ENCODE measurements at places on chromosomes 2 and 18.

DNA sequence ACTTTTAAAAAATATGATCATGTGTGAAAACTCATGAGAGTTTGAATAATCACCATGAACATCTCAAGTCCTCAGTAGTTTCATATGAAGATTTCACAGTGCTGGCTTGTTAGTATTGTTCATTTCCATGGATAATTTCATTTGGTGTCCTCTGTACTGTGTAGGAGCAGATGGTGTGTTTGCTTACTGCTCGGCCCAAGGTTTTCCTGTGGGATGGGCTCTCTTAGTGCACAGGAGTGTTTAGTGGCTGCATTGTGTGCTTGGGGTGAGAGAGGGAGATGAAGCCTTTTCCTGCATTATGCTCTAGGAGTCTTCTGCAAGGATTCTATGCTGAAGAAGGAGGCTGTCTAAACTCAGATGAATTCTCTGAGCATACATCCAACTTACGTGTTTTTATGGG is 270.6 kb downstream of the SOCS6 start:
- DNase-seq: no peak

DNA sequence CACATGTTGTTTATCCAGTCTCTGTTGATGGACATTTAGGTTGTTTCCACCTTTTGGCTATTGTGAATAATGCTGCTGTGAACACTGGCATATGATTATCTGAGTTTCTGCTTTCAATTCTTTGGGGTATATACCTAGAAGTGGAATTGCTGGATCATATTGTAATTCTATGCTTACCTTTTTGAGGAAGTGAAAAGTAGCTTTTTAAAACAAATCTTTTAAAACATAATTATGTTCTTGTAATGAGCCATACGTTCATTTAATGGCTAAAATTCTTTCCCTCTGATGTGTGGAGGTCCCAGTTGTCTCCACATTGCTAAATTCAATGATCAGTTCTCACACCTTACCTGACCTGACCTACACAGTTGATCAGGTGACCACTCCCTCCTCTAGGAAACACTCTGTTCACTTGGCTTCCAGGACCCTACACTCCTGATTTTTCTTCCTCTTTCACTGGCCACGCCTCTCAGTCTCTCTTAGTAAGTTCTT is 27.8 kb upstream of the SERTAD2 start:
- DNase-seq: no peak

- no peak for DNase-seq
Observed at GRCh38 chr2:238569507-238570195, 142.9 kb downstream of the ASB1 start.

DNA sequence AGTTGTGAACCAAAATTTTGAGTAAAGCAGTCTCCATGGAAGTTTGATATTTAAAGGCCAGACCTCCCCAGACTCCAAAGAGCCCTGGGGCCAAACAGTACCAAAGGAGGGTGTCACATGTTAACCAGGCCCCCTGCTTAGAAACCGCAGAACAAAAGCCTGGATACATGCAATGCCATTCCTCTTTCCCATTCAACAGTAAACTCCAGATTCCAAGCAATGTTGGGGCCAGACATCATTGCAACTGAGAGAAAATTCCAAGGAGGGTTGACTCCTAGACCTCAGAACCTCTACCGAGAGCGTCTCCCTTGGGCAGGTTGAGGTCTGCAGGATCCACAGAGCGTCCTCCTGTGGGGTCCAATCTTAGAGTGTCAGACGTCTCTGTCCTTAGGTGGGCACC is 404.4 kb upstream of the SYT4 start:
- DNase-seq: no peak

GRCh38 chr18:261398-262073 is 6.3 kb downstream of the THOC1 start:
- no peak for DNase-seq

DNA sequence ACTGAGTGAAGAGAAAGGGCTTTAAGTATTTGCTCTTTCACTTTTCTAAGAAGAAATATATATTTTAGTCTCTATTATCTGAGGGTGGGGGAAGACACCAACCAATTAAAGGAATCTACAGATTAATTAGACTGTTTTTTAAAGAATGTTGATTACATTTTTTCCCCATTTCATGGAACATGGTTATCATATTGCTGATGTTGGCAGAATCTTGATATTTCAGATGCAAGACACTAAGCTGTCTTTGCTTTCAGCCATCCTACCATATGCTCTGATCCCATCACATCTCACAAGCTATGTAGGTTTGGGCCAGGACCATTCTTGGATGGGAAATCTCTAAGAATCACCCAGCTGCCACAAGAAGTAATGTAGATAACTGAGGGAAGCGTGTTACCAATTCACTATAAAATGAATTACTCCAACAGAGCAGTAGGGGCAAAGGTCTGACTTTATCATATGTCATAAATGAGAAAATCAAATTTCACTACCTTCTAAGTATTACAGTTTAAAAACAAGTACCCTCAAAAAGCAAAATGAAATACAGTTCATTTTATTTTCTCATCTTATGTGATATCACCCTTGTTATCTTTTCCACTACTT is 6.7 kb upstream of the TBR1 start:
- DNase-seq: no peak

GRCh38 chr2:124426122-124426521 is 401.0 kb downstream of the CNTNAP5 start:
- DNase-seq: no peak

GRCh38 chr2:8061219-8061618 is 620.6 kb upstream of the ID2 start:
- no peak for DNase-seq

GRCh38 chr2:165601928-165602521 is 132.5 kb downstream of the CSRNP3 start:
- DNase-seq: no peak

- no peak for DNase-seq
Observed at GRCh38 chr2:175034716-175035115, 29.5 kb upstream of the CHN1 start.

DNA sequence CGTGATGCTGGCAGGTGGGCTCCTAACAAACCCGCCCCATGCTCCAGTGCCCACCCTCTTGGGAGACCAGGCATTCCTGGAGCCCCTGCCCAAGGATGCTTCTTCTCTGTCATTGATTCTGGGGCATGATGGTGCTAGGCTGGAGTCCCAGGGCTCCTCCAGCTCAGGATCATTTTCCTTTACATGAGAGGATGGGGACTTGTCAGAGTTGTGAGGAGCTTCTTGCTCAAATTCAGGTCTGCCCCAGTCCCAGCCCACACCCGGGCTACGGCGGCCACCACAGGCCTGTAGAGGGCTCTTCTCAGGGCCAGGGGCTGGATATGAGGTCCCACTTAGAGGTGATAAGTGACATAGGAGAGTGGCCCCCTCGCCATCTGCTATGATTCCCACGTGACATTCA is 141.1 kb upstream of the COPS8 start:
- DNase-seq: no peak

DNA sequence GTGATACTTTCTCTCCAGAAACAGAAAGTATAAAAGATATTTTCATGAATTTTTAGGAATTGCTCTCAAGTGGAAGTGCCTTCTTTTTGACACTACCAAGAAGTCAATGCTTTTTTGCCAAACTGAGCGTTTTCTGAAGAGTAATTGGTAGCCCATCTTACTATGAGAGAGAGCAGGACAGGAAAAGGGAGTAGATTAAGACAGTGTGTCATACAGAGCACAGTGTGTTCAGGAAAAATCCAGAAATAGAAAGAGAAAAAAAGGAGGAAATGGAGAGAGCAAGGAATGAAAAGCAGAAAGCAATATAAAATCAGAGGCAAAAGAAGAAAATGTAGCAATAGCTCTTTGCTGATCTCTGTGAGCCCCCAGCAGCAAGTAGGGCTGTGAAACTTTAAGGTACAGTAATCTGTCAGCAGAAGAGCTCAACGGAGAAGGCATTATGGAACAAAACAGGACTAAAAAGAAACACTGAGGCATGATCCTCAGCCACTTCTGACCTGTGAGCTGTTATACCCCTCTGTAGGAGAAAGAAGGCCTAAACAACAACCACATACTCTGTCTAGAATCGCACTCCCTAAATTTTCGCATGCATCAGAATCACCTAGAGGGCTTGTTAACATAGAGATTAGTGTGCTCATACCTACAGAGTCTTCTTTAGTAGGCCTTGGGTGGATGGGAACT is 15.0 kb upstream of the PGAP1 start:
- DNase-seq: no peak
